ENCODE measurements at places on chromosomes 1 and 21.

DNA sequence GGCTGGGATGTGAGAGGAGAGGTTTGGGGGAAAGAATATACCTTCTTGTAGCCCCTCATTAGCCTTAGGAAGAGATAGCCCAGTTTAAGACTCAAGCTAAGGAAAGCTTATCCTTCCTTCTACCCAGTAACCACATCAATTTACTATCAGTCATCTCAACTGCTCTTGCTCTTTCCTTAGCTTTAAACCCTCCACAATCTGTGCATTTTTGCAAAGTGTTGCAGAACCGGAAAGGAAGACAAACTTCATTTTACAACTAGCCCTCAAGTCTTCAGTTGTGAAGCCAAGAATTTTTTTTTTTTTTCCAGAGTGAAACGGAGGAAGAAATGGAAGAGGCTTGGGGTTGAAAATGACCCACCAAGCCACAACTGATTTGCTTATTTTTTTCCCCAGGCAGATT is 137.0 kb upstream of the LMO4 start:
- no peak for DNase-seq

DNA sequence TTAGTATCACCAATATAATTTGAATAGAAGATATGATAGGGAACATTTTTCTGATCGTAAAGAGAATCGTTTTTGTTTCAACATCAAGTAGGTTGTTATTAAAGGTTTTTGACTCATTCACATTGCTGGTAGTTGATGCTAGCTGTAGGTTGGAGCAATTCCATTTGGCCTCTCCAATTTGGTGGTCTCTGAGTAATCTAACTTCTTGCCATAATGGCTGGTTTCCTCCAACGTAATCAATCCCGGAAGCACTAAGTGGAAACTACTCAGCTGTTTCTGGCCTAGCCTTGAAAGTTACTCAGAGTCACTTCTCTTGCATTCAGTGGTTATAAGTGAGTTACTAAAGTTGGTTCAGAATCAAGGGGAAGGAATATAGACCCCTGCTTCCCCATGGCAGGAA is 26.0 kb downstream of the RCOR3 start:
- no peak for DNase-seq

DNA sequence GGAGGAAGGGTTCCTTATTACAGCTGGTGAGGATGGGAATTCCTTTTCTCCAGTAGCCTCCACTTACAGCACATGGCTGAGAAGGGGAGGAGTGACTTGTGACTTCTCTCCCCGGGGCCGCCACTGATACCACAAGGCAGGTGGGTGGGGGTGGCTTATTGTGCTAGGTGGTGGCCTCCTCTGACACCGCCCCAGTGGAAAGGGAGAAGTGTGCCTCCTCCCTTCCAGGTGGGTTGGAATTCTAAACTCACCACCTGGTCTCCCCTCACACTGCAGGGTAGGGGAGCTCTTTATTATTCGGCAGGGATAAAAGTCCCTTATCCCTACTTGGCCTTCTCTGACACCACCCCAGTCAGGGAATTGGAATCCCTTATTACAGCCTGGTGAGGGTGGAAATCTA is 89.5 kb downstream of the CCDC30 start:
- no peak for DNase-seq

DNA sequence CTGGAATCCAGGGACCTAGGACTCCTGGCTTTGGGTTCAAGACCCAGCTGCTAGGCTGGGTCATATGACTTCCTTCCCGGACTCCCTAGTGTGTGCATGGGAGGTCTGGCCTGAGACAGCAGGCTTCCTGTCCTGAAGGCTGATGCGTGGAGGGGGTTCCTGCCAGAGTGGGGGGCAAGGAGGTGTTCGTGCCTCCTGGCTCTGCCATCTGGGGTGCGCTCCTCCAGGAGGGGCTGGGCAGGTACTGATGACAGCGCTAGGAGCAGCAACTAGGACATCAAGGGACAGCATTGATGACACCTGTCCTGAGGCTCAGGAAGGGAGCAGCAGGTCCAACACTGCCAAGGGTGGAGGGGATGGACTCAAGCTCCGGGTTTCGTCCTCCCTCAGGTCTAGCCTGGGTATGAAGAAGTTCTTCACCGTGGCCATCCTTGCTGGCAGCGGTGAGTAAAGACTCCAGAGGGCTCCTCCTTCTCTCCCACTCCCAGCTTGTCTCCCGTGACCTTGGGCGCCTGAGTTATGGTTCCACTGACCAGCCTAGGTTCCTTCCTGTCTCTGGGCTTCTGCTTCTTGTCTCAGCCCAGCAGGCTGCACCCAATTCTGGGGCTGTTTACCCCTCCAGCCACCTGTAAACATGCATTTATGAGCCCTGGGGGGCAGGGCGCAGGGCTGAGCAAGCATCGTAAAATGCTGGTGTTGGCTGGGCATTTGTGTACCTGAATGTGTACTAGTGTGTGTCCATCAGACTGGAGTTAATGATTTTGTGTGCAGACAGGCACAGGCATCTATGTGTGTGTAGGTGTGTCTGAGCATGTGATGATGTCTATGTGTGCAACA is 871 bp downstream of the PLA2G2F start:
- no peak for DNase-seq

DNA sequence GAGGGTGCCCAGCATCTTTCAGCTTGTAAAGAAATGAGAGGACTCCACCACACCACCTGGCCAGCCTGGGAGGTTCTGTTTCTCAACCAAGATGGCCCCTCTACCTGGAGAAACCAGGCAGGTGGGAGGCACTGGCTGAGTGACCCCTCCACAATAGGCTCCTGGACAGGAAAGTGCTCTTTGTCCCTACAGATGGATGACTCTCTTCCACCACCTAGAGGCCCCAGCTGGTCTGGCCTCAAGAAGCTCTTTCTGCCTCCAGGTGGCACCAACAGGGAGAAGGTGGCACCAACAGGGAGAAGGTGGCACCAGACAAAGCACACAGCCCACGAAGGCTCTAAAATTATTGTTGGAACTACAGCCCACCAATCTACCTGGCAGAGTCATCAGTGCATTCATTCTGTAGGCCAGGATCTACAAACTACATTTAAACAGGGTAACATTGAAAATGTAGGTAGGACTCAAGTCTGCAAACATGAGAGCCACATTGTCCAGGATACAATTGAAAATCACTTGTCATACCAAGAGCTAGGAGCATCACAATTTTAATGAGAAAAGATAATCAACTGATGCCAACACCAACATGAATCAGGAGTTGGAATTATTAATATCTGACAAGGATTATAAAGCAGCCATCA is 14.4 kb downstream of the TMPRSS3 start:
- DNase-seq = peak; percentile 37

- no peak for DNase-seq
These were observed 275.5 kb upstream of the PRMT6 start for GRCh38 chr1:106780806-106781569.

- peak; percentile 12 for DNase-seq
These were observed 753 bp downstream of the KIF1B start for GRCh38 chr1:10210841-10211804.

GRCh38 chr1:33182401-33182841 is 578 bp upstream of the TRIM62 start:
- DNase-seq = no peak

DNA sequence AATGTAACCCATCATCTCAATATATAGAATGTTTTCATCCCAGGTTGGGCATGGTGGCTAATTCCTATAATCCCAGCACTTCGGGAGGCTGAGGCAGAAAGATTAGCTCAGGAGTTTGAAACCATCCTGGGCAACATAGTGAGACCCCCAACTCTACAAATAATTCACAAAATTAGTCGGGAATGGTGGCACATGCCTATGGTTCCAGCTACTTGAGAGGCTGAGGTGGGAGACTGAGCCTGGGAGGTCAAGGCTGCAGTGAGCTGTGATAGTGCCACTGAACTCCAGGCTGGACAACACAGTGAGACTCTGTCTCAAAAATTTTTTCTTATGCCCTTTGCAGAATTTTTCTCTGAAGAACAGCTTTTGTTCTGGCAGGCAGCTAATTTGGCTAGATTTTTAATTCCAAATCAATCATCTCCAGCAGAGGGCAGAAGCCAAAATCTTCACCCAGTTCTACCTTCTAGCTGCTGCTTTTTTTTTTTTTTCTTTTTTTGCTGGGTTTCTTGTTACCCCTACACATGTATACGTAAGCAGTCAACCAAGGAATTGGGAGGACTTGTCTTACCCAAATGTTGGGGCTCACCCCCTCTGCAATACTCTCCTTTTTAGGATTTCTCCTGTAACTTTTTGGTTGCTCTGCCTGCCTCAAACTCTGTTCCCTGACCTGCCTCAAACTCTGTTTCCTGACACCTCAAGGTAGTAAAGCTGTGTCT is 2.7 kb upstream of the RAD54L start:
- no peak for DNase-seq

- no peak for DNase-seq
These were observed 103.1 kb downstream of the TOMM20 start for GRCh38 chr1:235025422-235025984.

DNA sequence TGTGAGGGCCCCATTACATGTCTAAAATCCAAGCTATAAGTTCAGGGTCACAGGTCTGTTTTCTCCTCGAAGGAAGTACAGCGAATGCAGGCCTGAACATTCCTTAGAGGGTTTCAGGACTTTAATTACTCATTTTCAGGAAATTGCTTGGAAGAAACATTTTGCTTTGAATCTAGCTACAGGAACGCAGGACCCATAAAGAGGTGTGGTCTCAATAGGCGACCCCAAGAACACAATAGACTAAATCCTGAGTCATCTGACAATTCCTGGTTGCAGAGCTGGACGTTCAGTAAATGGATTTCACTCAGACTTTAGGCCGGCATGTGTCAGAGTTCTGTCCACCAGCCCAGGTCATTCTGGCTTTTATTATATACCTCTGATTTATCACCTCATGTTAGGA is 1.0 kb upstream of the ERG start:
- no peak for DNase-seq

- DNase-seq = no peak
These were observed 33.5 kb upstream of the HHAT start for GRCh38 chr1:210294999-210295745.

DNA sequence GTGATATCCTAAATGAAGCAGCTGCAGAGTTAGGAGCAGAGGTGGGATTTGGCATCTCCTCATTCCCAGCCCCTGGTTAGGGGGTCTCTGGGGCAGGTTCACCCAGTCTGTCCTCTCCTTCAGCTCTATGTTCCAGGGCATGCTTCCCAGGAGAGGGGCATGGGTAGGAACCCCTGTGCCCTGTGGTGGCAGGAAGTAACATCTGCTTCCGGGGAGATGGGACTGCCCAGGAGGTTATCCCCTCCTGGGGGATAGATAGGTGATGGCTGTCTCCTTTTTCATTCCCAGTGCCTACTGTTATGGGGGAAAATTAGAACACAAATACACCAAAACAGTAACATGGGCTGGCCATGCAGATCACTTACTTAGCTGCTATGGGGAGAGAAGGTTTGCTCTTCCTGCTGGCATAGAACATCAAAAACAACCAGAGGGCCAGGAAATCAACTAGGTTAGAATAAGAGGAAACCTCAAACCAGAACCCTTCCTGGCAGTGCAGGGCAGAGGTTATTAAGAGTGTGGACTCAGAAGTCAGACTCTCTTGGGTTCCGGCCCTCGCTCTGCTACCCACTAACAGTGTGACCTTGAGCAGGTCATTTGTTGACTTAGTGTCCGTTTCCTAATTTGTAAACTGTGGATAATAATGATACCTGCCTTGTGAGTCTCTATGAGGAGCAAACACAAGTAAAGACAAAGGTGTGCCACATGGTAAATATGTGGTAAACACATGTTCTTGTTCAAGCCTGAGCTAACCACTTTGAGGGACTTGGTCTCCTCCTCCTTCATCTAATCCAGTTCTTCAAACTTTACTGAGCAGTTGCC is 157.8 kb upstream of the JUN start:
- no peak for DNase-seq

DNA sequence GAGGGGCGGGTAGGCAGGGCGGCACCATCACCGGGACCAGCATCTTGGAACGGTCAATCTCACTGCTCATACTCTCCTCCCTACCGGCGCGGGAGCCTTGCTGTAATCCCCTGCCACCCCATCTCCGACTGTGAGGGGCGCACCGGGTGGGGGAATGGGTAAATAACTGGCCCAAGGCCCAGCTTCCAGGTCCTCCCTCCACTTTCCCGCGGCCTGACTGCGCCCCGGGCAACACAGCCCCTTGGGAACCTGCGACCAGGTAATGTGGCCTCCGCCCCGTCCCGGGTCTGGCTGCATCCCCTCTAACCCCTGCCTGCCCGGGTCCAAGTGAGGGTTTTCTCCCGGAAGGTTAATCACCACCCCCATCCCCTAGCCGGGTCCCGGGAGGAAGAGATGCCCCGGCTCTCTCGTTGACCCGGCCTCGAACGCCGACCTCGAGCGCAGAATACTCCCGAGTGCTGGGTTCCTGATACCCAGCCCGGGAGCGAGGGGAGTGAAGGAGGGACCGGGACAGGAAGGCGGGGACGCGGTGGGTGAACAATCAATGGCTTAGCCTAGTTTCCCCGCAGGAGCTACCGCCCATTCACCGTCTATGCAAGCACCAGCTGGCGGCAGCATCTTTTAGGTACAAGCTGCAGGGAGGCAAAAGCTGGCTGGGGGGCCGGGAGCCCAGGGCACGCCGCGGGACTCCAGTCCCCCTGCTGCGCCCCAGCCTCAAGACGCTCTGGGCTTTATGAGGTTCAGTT is 5.9 kb upstream of the LHX9 start:
- DNase-seq = no peak

DNA sequence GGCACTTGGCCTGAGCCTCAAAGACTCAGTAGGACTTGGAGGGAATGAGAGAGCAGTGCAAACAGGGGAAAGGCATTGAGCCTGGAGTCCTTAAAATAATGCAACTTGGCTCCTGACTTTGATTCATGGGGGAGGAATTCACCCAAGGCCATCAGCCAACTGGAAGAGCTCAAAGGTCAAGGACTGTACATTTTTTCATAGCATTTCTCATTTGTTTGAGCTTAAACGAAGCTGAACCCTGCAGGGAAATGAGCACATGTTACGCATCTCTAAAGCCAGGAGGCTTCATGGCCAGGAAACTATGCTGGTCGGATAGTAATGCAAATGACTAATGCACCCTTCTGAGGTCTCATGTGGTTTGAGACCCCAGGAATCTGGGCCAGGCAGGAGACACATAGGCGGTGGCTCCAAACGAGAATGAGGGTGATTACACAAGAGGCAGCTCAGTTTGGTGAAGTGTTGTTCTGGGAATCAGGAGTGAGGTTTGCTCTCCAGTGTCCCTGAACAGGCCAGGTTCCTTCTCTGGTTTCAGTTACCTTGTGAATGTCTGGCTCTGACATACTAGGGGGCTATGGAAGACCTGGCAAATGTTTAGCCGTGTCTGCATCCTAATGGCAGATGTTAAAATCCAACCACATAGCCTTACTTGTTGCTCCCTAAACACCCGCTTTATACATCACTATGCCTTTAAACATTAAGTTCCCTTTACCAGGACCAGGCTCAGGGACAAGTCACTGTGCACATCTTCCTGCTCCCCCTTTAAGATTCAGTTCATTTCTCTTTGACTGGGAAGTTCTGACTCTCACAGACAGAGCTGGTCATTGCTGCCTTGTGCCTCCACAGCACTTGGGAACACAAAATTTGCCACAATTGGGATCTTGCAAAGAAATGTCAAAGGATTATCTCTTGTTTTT is 503.9 kb upstream of the USP24 start:
- no peak for DNase-seq

GRCh38 chr1:188444526-188444925 is 1615.8 kb downstream of the PLA2G4A start:
- no peak for DNase-seq

GRCh38 chr1:246687002-246687401 is 37.2 kb upstream of the SCCPDH start:
- no peak for DNase-seq

All from activated T-helper 9 cell treated with anti-CD3 and anti-CD28 coated beads, Interleukin-2, amount 50 U/mL, for 16 hours (primary cell).